ENCODE measurements at places on chromosomes 4 and X.

DNA sequence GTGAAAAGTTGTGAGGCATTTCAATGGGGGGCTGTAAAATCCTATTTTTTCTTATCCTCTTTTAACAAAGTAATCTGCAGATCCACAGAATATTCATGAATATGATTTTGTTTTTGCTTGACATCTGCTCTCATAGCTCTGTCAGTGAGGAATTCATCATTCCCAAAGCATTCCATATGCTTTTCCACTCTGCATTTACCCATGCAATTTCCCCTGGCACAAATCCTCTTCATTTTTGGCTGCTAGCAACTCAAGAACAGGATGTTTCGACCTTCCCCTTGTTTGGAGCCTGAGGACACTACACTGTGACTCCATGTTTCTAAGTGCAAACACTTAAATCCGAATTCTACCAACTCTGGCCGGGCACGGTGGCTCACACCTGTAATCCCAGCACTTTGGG lies 48.5 kb downstream of the KLHL15 start:
- DNase-seq: no peak

DNA sequence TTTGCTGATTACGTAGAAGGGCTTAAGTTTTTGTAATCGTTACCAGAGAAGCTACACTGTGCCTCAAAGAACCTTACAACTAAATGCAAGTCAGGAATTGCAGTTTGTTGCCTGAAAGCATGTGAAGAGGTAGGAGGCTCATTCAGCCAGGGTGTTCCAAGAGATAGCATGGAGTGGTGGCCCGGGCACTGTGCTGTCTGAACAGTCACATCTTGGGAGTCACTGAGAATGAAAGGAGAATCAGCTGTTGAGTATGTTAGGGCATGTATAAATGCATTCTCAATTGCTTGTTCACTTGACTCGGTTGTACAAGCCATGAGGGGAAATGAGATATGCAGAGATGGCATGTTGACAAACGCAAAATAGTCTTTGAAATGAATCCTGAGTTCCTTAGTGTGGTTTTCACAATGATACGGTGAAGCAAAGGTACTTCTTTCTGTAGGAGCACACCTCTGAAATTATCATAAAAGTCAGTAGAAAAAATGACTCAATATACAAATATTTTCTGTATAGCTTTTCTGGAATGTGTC lies 161.0 kb downstream of the DCTD start:
- DNase-seq: no peak

- peak; percentile 1 for DNase-seq
Measured at GRCh38 chr4:1198098-1198844, 25.9 kb upstream of the SPON2 start.

DNA sequence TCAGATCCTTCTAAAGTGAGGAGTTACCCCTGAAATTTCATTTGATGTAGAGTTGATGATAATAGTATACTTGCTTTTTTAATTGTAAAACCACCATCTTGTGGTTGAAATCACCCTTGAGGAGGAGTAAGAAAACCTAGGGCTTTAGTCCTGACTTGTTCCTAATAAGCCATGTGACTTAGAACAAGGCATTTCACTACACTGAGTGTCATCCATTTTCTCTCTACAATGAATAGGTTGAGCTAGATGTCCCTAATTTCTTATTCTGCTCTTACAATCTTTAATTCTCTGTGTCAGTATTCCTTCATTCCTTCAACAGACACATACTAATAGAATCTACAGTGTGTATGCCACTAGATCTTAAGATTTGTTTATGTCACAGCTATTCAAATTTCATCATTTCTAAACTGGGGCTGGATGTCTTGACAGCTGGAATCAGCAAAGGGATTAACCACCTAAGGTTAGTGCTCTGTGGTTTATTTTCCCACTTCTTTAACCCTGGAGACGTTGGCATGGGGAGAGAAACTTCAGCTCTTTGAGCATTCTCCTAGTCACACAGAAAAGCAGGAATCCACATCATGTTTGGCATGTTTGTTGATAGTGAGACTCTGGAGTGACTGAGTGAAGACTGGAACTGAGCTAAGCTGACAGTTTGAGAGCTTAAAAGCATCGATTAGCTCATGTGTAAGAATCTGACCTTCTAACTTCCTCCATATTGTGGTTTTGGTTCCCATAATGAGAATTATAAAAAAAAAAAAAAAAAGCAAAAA lies 246.3 kb downstream of the NDST4 start:
- DNase-seq: no peak

DNA sequence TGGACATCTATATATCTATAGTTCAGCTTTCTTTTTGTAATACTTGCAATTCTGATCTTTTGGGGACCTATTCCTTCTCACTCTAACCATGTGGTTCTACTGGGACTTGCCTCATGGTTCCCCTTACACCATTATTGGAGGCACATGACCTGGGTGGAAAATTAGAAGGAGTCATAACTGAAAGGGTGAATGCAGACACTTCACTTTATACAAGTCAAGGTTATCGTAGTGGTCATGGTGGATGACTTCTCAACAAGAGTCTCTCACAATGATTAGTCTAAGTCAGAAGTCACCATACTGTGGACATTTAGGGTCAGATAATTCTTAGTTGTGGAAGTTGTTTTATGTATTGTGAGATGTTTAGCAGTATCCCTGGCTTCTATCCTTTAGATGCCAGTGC lies 10.5 kb upstream of the EIF4E start:
- DNase-seq: no peak

GRCh38 chrX:66918511-66918910 lies 279.6 kb upstream of the EDA2R start:
- DNase-seq: no peak

- no peak for DNase-seq
Measured at GRCh38 chr4:94126669-94127068, 81.0 kb upstream of the SMARCAD1 start.

GRCh38 chr4:128653527-128654444 lies 155.7 kb upstream of the JADE1 start:
- DNase-seq: no peak

GRCh38 chr4:113678641-113679040 lies 82.9 kb downstream of the CAMK2D start:
- DNase-seq: no peak

- no peak for DNase-seq
Measured at GRCh38 chr4:71639380-71639779, 144.5 kb downstream of the GC start.

- no peak for DNase-seq
Measured at GRCh38 chr4:186952709-186953108, 229.1 kb upstream of the FAT1 start.

GRCh38 chr4:152578670-152579069 lies 42.8 kb upstream of the FBXW7 start:
- no peak for DNase-seq

- no peak for DNase-seq
Measured at GRCh38 chr4:121373841-121374240, 7.0 kb downstream of the QRFPR start.

DNA sequence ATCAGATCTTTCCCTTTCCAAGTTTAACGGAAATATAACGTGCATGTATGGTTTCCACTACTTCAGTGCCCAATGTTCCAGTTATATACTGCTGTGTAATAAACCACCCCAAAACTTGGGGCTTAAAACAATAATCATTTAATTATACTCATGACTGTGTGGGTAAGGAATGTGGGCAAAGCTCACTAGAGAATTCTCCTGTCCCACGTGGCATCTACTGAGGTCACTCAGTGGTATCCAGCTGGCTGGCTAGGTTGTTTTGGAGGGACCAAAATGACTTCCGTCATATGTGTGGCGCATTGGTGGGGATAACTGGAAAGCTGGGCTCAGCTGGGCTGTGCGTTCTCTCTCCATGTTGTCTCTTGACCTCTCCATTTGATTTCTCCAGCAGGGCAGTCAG lies 18.5 kb downstream of the ZCCHC18 start:
- no peak for DNase-seq

DNA sequence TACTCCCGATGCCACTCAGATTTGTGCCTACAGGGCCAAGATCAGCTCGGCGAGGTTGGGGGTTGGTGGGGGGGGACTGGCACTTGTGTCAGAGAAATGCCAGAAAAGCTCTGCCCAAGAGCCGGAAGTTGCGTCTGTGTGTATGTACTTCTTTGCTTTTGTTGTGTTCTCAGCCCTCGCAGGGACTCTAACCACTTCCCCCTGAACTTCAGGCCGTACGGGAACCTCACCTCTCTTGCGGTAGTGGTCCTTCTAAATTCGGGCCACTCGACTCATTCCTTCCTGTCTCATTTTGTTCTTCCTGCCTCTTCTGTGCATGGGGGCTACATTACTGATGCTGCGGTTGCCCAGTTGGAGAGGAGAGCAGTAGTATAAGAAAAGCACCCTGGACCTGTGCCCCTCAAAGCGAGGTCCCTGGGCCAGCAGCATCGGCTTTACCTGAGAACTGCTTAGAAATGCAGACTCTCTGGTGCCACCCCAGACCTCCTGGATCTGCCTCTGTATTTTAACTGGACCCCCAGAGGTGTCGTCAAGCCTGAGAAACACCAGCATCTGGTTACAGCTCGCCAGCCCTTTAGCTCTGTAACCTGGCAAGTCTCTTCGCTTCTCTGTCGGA lies 146.3 kb upstream of the RPS6KA3 start:
- peak; percentile 16 for DNase-seq

DNA sequence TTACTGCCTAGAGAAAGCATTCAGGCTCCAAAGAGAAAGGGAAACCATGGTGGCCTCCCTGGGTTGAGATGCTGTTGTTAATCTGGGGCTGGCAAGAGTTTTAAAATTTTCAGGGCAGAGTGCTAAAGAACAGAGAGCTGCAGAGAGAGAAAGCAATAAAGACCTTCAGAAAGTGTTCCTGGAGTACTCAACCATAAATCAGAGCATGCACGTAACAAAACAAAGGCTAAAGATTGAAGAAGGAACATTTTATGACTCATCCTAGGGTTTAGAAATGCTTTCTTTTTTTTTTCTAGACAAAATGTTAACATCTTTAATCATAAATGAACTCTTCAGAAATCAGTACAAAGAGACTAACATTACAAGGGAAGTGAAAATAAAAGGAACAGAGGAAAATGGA lies 562.3 kb upstream of the NDST4 start:
- DNase-seq: no peak

DNA sequence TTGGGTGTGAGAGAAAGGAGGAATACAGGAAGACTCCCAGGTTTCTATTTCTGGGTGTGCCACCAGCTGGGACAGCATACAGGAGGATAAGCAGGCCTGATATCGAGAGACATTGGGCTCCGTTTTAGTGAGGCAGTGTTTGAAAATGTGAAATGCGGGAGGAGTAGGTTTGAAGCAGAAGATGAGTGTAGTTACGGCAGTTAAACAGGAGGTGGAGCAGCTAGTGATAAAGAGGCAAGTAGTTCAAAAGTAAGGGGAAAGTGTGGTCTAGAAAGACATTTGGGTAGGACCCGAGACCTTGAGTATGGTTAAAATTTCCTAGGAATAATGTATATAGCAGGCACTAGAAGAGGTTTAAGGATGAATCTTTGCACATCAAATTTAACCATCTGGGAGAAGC lies 42.4 kb downstream of the DCUN1D4 start:
- no peak for DNase-seq

- no peak for DNase-seq
Measured at GRCh38 chrX:104469771-104470170, 96.2 kb upstream of the IL1RAPL2 start.

DNA sequence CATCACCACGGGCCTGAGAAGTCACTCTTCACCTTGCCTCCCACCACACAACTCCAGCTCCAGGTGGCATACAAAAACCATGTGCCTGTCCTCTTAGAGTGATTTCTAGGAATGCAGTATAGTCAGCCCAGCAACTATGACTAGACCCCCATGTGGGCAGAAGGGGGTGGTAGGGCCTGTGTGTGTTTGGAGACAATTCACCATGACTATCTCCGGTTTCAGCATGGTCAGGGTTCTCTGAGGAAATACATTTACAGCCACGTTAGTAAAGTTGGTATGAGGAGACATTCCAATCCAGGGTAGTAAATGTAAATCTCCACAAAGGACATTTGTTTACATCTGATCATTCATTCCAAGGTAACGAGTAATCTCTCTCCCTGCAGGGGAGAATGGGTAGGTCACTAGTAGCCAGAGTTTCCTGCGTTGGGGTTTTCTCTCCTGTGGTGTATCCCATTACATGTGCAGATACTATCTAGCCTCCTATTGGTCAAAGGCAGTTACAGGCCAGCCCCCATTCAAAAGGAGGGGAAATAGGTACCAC lies 4.2 kb upstream of the MTMR1 start:
- no peak for DNase-seq

- DNase-seq: no peak
Measured at GRCh38 chr4:6324461-6324998, 54.9 kb downstream of the WFS1 start.

- no peak for DNase-seq
Measured at GRCh38 chr4:15400981-15401671, 26.7 kb upstream of the C1QTNF7 start.

DNA sequence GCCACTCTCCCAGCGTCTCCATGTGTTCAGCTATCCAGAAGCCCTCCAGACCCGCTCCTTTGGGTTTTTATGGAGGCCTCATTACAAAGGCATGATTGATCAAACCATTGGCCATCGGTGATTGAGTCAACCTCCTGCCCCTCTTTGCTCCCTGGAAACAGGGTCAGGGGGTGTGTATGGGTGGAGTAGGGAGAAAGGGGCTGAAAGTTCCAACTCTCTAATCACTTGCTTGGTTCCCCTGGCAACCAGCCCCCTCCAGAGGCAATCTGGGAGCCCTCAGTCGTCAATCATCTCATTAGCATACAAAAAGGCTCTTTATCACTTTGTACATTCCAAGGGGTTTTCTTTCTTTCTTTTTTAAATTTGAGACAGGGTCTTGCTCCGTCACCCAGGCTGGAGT lies 2.3 kb downstream of the TRIM2 start:
- no peak for DNase-seq

DNA sequence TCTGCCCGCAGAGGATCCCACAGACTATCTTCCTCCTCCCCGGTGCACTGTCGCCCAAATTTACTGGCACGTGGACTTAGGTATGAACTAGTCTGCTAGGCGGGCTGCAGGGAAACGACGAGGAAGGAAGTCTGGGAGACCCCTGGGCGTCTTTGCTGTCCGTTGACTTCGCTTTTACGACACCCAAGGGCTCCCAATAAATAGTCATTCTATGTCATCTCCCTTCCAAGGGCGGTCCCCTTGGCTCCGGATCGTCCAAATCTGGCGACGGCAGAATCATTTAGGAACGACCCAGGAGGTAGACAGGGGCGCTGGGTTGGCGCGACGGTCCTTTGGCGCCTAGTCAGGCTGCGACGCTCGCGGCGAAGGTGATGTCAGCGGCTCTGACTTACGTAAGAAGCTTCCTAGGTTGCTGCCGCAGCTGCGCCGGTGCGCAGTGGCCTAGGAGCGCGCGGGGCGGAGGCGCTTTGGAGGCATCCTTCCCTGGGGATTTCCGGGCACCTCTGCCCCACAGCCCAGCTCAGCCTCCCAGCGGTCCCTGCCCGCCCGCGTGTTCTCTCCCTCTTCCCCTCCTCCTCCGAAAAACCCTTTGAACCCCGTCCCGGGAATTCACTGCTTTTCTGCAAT lies 2.2 kb downstream of the NHS start:
- no peak for DNase-seq

All from activated T-helper 1 cell treated with anti-CD3 and anti-CD28 coated beads, Interleukin-2, amount 50 U/mL, for 16 hours (primary cell).